Transverse colon (tissue), 4 donors: ENCODE measurements at places on chromosomes 7 and 10.

DNA sequence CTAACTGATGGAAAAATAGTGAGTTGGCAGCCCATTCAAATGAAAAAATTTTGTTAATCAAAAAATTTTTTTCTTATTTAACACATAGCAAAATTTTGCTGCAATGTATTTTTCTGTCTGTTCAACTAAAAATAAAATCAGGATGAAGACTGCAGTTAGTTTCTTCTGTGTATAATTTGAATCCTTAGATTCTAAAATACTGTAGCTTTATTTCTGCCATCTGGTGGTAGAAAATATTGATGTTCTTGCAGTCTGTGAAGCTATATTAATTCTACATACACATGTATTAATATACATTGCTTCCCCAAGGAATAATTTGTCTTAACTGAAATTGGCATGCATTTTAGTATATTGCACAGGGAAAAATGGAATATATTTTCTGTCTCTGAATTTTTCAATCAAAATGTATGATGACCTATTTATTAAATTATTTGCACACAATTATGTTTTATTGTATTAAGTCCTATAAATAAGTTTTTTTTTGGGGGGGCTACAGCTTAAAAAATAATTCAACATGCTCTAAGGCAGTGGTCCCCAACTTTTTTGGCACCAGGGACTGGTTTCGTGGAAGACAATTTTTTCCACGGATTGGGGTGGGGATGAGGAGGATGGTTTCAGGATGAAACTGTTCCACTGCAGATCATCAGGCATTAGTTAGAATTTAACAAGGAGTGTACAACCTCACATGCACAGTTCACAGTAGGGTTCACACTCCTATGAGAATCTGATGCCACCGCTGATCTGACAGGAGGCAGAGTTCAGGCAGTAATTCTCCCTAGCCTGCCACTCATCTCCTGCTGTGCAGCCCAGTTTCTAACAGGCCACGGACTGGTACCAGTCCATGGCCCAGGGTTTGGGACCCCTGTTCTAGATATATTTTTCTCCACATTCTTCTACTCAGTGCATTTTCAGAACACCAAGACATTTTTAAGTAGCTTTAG is 119.4 kb downstream of the GNAT3 start:
- DNase-seq = no peak

- no peak for DNase-seq
These were observed 254.2 kb upstream of the AOAH start for GRCh38 chr7:36978461-36978860.

DNA sequence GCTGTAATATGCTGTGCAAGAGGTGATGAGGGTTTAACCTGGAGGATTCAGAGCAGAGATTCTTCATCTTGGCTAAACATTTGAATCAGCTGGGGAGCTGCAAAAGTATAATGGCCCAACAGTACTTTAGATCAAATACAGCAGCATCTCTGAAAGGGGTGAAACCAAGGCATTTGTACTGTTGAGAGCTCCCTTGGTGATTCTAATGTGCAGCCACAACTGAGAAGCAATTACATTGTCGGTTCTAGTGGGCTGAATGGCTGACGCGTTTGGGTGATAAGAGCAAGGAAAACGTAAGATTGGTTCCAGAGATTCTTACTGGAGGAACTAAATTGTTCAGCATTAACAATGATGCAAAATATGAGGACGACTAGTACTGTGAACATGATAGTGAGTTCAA is 269.7 kb downstream of the AGMO start:
- no peak for DNase-seq

DNA sequence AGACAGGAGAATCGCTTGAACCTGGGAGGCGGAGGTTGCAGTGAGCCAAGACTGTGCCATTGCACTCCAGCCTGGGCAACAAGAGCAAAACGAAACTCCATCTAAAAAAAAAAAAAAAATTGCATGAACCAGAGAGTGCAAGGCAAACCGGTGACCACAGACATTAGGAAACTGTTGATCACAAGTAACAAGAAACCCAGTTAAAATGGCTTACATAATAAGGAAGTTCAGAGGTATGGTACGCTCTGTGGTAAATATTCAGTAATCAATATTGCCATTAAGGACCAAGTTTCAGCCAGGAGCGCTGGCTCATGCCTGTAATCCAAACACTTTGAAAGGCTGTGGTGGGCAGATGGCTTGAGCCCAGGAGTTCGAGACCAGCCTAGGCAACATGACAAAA is 9.2 kb upstream of the NT5C2 start:
- DNase-seq = no peak

DNA sequence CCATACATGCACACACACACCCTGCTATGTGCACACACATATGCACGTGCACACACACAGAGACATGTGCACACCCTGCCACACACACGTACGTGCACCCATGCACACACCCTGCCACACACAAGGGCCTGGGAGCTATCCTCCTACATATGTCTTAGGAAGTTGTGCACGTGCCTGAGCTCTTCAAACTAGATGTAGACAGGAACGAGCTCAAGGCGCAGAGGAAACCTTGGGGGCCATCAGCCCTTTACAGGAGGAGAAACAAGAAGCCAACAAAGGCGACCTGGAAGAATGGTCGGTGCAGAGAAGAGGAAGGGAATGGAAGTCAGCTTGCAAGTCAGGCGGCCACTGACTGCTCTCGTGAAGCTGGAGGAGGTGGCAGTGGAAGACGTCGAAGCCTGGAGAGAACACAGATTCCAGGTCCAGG is 58.7 kb downstream of the AOC1 start:
- no peak for DNase-seq
